NCI-H2171 (cell line): ENCODE measurements at places on chromosomes 4 and X.

GRCh38 chr4:66949419-66949818 lies 595.9 kb downstream of the CENPC start:
- DNase-seq: no peak

DNA sequence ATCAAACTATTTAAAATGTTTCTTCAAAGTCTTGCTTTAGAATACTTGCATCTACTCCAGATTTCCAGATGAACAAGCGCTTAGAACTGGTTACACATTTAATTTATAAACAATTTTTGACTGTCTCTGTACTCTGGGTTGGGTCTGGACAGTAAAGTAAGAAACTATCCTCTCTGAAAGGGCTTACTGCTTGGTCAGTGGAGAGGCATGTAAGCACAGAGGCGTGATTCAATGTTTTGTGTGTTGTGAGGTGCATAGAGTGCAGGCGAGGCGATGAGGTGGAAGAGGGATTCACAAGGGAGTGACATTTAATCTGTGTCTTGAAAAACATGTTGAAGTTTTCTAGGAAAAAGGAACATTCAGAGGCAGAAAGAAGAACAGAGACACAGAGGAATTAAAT lies 231.4 kb downstream of the VEGFC start:
- no peak for DNase-seq

- DNase-seq: no peak
Measured at GRCh38 chr4:183635741-183636140, 23.2 kb downstream of the RWDD4 start.

DNA sequence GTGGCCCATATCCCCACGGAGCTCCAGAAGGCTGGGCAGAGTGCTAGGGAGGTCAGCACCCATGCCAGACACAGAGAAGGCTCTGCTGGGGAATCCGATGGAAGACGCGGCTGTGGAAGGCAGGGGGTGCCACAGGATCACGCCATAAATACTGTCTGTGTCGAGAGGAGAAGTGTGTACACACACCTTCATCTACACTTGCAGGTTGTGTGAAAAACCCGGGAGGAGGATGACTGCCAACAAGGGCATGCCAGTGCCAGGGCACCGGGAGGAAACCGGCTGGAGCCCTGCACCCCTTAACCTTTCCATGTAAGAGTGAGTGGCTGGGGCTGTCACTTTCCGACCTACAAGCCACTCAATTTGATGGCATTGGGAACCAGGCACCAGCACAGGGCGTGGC lies 31.2 kb downstream of the LETM1 start:
- DNase-seq: no peak
